BE2C (cell line): ENCODE measurements at places on chromosomes 5 and 9.

- DNase-seq, result no peak
Measured at GRCh38 chr5:88685591-88686541, 197.1 kb downstream of the MEF2C start.

DNA sequence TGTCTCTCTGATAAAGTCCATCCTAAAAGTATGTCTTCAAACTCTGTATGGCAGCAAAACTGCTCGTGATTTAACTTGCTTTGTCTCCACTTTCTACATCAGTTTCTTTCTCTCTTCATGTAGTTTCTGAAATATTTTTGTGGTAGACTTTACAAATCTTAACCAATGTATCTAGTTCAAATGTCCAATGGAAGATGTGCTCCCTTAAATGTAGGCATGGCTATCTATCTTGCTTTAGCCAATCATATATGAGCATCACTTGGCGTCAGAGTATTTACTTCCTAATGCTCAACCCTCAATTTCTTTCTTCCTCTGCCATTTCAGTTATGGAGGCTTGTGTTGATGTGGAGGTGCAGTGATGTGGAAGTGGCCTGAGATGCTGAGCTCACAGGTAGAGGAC lies 206.1 kb upstream of the ZNF608 start:
- no peak for DNase-seq

DNA sequence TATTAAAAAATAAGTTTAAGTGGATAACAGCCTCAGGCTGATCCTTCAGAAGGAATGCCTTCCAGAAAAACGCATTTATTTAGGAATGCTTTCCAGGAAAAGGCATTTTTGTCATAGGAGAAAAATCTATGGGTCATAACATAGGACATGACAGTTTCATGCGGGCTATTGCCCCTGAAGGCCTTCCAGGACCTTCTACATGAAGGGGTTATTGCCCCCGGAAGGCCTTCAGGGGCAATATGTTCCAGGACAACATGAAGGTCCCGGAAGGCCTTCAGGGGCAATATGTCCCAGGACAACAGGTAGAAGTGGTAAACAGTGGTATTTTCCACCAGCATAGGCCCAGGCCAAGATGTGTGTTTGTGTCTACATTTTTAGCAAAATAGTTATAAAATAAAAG lies 191.3 kb upstream of the RASA1 start:
- DNase-seq, result no peak

DNA sequence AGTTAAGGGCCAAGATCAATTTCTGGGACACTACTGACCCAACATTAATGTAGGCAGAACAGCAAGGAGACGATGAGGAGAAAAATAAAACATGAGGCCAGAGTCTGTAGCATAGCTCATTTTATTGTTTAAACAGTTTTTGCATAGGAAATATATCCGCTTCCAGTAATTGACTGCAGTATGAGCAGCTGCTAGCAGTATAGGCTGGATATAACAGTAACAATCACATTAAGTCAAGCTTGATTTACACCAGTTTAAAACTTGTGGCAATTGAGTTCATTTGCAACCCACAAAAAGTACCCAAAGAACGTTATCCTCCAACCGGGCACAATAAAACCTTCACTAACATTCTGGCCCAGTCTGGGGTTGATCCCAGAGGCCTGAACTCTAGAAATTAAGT lies 232.2 kb downstream of the NFIB start:
- no peak for DNase-seq

DNA sequence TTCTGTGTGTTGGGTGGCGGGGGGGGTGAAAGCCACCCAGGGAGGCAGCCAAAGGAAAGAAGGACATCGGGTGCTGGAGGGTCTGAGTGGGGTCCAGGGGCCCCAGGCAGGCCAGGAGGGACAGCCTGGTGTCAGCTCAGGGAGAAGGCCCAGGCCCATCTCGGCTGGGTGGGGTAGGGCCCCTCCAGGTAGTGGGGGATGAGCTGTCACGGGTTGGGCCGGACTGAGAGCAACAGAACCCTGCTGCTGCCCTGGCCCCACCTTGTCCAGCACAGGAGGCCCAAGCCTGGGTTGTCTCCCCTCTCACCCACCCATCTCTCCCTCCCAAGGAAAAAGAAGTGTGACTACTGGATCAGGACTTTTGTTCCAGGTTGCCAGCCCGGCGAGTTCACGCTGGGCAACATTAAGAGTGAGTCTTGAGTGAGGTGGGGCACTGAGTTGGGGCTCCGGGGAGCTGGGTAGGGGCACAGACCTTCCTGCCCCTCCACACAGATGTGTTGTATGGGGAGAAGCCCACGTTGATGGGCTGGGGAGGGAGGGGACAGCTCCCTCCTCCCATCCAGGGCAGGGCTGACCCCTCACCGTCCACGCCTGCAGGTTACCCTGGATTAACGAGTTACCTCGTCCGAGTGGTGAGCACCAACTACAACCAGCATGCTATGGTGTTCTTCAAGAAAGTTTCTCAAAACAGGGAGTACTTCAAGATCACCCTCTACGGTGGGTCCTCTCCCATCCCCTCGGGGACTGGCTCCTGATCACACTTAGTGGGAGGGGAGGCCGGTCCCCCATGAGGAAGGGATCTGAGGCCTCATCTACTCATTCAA lies 2.3 kb downstream of the LCN2 start:
- DNase-seq, result peak; percentile 4

- DNase-seq, result no peak
Measured at GRCh38 chr9:37377688-37378612, 44.5 kb upstream of the GRHPR start.
